Activated T-helper 9 cell treated with anti-CD3 and anti-CD28 coated beads, Interleukin-2, amount 50 U/mL, for 16 hours (primary cell): ENCODE measurements at places on chromosomes 5 and 9.

DNA sequence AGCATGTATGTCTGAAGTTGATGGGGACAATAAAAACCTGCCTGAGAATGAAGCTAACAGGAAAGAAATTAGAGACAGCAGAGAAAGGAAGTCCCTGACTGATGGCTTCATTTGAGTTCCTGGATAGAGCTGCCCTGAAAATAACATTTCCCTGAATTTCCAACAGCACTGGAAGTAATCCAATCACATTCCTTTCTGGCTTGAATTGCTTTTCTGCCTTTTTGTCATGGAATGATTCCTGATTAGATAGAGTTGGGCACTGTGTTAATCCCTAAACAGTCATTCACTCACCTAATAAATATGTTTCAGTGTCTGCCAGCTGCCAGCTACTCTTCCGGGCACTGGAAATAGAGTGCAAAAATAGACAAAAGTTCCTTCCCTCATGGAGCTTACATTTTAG is 30.0 kb upstream of the SH3RF2 start:
- DNase-seq = no peak

DNA sequence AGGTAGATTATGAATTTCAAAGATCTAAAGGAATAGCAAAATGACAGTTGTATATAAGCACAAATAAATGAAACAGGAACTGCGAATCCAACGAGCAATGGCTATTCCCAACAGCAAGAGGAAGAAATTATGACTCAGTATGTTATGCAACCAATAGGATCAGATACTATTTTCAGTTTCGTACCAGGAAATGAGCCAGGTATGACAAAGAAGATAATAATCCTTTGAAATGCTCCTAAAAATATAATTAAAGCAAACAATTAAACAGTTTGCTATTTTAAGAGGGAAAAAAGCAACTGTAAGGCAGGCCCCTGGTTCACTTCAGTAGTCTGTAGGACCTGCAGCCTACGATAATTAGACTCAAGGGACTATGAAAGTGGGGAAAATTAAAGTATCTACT is 58.9 kb downstream of the AUH start:
- DNase-seq = no peak

DNA sequence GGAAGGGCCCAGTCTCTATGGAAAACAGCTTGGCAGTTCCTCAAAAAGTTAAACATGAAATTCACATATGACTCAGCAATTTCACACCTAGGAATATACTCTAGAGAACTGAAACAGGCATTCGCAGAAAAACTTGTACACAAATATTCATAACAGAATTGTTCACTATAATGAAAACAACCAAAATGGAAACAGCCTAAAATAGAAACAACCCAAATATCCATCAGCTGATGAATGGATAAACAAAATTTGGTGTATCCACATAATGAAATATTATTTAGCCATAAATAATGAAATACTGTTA is 4.8 kb upstream of the GPR150 start:
- DNase-seq = no peak

- no peak for DNase-seq
These were observed 907.0 kb upstream of the DMAC1 start for GRCh38 chr9:8706531-8706930.

DNA sequence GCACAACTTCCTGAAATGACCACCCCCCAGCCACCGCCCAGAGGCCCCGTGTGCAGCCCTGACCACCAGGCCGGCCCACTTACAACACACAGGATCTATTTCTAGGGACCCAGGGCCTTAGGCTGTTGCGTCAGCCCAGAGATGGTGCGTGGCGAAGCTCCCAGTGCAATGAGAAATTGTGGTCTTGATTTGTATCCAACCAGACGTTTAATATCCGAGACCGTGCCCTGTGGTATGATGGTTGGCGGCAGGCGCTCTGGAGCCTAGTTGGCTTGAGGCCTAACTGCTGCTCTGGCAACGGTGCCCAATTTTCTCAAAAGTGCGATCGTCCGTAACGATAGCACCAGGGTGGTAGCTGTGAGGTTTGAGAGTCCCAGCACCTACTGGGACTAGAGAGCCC is 32.6 kb upstream of the SLC6A19 start:
- DNase-seq = no peak

DNA sequence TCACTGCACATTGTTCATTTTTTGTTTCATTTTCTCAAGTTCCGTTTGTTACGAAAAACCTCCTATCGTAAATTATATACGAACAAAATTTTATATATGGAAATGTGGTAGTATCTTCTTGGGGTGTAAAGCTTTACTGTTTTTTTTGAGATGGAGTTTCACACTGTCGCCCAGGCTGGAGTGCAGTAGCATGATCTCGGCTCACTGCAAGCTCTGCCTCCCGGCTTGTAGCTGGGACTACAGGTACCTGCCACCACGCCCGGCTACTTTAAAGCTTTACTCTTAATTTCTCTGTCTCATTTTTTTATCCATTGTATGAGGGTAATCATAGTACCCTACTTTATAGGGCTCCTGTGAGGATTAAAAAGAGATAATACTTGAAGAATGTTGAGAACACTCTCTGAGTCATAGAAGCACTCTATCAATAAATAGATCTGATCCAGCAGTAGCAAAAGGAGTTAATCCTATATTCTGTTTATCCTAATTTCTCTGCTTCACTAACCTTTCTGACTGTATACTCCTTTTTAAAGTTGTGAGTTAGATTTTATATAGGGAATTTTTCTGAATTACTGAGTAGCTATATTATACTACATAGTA is 5.6 kb upstream of the LRRC70 start:
- DNase-seq = no peak

- no peak for DNase-seq
These were observed 49.0 kb downstream of the SLC44A1 start for GRCh38 chr9:105293408-105293807.

DNA sequence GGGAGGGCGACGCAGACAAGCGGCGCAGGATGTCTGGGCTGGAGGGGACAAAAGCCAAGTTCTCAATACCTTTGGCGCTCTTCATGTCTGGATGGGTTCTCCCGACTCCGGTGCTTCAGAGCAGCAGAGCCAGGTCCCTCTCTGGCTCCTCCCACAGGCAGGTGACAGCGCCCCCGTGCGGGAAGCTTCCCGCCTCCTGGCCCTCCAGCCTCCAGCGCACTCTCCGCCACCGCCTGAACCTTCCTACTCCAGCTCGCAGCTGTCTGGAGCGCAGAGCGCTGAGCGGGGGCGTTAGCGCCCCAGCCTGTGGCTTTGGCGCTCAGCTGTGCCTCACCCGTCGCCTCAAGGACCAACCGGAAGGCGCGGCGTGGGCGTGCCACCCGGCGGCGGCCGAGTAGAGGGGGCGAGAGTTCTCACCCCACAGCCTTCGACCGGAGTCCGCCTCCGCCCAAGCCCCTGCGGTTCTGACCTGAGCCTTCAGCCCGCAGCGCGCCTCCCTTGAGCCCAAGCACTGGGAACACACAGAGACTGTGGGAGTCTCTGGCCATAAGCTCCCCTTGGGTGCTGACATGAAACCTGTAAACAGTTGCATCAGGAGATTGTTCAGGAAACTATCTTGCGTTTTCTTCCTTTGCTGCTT is at the start of gene SLCO4C1:
Gene SLCO4C1 (minus strand): TSS at position 107 of the 640 bp plus-strand sequence. CDS start 22 bp downstream, at position 85.
- DNase-seq = peak; percentile 54

DNA sequence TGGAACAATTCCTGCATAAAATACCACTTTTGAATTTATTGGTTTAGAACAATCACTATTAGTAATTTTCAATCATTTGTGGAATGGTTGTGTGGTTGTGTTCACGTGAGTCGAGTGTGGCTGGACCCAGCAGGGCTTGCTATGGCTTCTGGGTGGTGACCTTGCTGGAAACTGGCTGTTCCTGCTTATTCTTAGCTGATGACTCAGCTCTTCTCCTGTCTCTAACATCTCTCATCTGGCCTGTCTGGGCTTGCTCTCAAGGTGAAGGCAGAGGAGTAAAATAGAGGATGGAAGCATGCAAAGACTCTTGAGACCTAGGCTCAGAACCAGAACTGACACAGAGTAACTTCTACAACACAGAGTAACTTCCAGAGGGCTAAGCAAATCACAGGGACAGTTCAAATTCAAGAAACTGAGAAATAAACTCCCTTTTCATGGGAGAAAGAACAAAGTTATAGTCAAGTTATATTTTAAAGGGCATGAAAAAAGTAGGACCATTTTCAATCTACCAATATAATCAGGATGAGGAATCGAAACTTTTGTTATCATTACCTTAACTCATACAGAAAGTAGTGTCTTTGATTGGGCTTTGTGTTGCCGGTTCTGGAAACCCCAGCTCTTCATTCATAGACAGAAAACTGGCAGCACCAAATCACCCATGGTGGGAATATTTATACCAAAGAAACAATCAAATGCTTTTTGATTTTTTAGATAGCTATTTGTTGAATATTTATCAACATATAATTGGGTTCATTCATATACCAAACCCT is 665.1 kb downstream of the CDH18 start:
- DNase-seq = no peak

DNA sequence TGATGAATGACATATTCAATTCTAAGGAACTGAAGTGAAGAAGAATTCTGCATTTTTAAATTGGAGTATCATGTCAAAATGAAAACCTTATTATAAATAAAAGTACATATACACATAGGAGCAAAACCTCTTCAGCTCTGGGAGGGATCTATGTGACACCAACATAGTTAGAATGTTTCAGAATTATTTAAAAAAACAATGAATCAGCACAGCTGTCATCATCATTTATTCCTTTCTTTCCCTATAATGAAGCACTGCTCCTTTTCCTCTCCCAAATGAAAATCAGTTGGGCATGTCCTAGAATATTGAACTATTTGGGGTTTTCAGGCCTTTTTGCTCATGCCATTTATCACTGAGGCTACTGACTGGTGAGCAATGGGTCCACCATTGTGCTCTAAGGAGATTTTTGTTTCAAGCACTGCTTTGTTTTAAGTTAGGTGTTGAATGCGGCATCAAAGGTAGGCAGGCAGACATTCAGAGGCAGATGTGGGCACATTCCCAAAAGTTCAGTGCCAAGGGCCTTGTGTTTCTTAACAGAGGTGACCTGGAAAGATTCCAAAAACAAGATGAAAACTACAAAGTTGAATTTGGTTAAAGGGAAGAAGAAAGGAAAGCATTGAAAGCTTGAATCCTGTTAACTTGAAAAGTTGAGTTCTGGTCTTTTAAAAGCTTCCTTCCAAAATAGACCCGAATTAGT is 126.4 kb upstream of the ADAMTSL1 start:
- DNase-seq = no peak

- no peak for DNase-seq
These were observed 100.6 kb downstream of the LIFR start for GRCh38 chr5:38455796-38456330.

DNA sequence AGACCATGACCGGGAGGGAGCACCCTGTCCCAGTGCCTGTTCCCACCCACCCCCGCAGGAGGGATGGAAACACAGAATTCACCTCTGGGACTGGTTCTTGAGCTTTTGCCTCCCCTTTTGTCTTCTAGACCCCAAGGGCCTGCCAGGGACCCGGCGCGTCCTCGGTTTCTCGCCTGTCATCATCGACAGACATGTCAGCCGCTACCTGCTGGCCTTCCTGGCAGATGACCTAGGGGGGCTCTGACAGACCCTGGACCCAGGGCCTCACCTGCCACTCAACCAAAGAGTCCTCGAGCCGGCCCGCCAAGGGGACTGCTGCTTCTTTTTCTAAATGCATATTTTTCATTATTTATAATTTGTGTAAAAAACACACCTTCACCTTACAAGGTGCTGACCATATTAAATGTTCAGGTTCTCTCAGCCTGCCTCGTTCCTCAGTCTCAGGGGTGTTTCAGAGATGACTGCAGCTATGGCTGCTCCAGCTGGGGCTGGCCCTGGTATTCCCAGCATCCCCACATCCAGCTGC is 16.9 kb downstream of the CARD19 start:
- DNase-seq = no peak

- DNase-seq = no peak
These were observed 17.3 kb downstream of the ARPC5L start for GRCh38 chr9:124879226-124879625.

DNA sequence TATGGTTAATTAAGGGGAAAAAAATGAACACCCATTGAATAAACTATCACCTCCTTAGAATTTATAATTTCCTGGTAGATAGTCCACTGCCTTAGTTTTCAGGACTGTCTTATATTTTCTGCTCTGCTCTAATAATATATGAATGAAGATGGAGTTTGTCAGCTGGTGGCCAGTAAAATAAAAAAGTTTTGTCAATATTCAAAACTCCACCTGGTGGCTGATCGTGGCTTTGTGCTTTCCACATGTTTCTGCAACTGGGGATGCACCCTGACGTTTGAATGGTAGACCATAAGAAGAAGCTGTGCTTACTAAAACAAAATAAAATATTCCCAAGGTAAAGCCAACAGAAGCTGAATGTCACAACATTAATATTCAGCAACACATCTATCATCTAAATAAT is 286.6 kb upstream of the IZUMO3 start:
- no peak for DNase-seq

- peak; percentile 52 for DNase-seq
These were observed 4.4 kb upstream of the ST6GALNAC6 start for GRCh38 chr9:127903557-127904475.

- no peak for DNase-seq
These were observed 65.6 kb upstream of the SEMA6A start for GRCh38 chr5:116640236-116640635.

DNA sequence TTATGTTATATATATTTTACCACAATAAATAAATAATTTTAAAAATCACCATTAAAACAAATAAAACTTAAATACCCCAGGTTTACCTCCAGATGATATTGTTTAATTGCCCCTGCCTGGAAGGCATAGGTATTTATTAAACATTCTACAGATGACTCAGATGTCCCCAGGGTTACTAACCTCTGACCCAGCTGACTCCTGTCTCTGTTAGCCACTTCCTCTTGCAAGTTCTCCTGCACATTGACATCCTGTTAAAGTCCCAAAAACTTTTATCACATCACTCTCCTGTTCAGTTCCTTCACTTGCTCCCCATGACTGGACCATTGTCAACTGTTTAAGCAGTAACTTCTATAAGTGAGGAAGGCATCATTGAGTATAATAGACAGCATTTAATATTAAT is 37.0 kb upstream of the RAB3C start:
- DNase-seq = no peak

GRCh38 chr5:108266242-108266641 is 115.7 kb downstream of the FBXL17 start:
- no peak for DNase-seq

DNA sequence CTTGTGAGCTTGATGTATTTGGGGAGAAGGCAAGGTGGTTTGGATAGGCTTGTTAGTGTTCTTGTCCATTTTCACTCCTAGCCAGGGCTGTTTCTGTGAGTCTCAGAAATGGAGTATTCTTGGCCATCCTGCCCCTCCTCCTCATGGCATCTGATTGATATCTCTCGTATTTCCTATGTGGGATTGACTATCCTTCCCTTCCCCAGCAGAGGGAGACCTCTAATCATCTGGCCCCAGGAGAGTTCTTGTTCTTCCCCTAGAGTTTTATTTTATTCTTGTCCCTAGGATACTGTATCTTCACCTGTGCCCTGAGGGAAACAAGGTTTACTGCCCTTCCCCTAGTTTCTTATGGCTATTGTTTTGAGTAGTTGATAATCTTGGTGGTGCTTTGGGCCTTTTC is 114.4 kb downstream of the VPS13A start:
- DNase-seq = no peak

DNA sequence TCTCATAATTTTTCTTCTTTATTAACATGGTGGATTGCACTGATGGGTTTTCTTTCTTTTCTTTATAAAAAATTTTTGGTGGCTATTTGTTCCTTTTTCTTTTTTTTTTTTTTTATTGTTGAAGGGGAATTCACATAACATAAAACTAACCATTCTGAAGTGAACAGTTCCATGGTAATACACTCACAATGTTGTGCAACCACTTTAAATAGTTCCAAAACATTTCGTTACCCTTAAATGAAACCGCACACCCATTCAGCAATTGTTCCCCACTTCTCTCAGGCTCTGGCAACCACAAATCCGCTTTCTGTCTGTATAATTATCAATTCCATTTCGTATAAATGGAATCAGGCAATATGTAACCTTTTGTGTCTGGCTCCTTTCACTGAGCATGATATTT is 11.7 kb upstream of the SETX start:
- no peak for DNase-seq
